ENCODE measurements at places on chromosomes 2 and 18.

DNA sequence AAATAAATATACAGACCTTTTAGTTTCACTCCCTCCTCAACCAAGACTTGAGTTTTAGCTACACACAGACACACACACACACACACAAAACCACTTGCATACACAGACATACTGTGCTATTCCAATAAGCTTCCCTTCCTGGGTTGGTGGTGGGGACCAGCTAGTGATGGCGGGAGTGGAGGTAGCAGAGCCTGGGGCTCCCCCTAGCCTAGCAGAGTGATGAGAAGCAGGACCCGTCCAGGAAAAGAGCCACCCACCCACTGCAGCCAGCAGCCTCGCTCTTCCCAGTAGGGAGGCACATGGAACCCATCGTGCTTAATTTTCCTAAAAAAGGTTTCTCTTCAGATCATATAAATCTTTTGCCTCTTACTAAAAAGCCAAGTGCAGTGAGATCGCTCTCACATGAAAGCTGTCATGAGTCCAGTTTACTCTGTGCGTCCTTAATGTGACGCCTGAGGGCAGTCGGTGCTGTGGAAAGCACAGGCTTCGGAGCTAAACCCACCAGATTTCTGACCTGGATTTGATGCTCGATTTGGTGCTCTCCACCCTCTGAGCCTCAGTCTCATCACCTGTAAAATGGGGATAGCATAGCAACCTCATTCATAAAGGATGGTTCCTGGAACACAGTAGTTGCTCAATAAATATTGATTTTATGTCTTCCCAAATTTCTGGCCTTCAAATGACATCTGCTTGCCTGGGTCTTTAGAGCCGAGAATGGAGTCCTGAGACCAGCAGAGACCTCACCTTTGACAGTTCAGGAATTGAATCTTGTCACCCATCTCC lies 60.1 kb upstream of the YWHAQ start:
- no peak for DNase-seq

GRCh38 chr2:176251928-176252327 lies 17.3 kb upstream of the MTX2 start:
- no peak for DNase-seq

DNA sequence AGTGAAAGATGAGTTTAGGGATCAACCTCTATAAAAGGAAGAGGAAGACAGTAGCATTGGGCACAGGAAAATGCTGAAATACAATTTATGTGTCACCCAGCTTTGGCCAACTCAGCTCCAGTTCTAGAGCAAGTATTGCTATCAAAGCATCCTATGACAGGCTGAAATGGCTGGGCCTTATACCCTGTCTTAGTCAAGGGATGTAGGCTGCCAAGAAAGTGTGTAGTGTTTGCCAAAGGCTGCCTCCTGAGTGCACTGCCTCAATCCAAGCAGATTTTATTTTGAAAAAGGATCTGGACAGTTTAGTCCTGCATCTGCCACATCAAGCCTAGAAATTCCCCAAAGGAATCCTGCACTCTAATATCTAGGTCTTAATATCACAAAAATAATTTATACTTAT lies 359.9 kb upstream of the ZC3H15 start:
- DNase-seq = no peak

DNA sequence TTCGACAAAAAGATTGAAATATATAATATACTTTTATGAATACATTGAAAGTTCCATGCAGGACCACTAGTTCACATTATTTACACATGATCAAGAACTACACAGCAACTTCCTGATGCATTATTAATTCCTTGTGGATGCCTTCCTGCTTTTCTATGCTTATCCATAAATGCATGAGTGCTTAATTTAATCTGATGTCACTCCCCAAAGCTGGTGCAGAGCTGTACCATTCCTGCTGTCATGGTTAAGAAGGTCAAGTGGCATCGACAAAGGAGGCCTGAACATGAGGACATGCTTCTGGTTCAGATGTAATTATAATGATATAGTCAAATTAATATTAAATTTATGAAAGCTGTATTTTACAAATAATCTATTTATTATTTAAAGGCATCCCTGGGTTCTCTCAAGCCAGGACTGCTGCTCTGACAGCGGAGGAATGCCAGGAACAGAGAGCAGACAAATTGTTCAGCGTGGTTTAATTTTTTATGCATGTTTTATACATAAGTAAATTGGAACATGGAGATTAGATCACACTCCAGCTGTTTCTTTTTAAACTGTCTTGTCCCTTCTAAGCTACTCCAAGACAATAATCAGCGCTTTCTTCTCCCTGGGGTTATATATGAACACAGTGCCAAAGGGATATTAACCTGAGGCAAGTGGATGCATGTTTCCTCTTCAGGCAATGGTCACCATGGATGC lies 307.3 kb upstream of the CNTNAP5 start:
- no peak for DNase-seq

DNA sequence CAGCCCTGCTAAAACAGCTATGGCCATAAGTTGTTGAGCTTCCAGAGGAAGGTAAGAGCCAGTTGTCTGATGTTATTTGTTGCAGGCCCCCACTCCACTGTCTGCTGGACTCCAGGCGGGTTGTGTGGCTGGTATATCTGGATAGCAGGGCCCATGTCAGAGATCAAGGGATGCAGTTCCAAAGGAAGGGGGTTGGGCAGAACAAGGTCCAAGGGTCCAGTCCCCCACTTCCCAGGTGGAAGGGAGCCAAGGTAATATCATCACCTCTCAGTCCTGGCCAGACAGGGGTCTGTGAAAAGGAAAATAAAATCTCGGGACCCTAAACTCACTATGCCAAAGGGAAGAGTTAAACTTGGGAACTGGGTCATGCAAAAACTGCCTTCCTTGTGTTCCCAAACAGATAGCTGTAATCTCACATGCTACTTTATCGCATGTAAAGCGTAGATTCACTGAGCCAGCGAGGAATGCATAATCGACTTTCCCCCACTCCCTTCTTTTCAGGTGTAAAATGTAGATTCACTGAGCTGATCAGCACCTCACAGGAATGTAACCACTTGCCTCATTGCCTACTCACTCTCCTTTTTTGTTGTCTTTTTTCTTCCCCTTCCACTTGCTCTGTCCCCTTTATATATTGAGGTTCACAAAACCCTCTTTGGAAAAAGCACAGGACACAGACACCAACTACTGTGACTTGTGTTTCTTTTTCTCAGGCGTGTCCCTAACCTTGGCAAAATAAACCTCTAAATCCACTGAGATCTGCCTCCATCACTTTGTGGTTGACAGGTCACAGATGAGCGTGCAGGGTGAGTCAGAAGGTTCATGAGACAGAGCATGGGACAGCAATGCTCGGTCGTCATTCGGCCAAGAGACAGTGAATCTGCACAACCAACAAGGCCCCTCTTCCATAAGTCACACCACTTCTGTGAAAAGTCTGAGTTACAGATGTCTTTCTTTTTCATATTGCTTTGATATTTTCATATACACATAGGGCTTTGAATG lies 255.3 kb upstream of the SIX2 start:
- no peak for DNase-seq

DNA sequence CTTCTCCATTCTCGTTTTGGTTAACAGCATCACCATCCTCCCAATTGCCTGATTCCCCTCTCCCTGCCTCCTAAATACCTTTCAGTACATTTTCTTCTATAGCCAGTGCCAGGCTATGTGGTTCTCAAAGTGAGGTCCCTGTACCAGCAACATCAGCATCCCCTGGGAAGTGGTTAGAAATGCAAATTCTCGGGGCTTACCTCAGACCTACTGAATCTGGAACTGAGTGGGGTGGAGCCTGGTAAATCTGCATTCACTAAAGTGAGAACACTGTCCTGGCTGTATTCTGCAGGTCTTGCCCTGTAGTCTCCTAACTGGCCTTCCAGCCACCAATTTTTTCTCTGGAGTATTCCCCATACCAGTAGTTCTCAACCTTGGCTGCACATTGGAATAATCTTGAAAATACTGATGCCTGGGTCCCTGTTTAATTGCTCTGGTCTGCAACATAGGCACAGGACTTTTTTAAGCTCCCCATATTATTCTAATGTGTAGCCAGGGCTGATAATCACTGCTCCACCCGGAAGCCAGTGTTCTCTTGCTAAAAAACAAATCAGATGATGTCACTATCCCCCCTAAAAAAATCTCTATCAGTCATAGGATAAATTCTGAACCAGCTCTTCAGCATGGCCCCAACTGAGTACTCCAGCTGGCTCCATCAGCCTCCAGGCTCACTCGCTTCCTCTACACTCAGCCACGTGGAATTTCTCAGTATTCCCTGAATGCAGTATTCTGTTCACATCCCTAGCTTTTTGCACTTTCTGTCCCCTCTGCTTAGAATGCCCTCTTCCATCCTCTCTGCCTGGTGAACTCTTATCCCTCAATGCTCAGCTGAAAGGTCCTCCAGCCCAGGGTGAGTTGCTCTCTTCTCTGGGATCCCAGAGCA lies 98.4 kb downstream of the CDK15 start:
- DNase-seq = no peak

- DNase-seq = no peak
Measured at GRCh38 chr2:231940795-231941194, 14.6 kb upstream of the NPPC start.

GRCh38 chr2:173751245-173751975 lies 213.8 kb downstream of the SP3 start:
- no peak for DNase-seq

GRCh38 chr2:155518094-155518493 lies 814.4 kb downstream of the NR4A2 start:
- DNase-seq = no peak

GRCh38 chr18:13011719-13012118 lies 20.6 kb downstream of the CEP192 start:
- DNase-seq = no peak

GRCh38 chr2:42794271-42795046 lies 2.1 kb upstream of the HAAO start:
- no peak for DNase-seq

DNA sequence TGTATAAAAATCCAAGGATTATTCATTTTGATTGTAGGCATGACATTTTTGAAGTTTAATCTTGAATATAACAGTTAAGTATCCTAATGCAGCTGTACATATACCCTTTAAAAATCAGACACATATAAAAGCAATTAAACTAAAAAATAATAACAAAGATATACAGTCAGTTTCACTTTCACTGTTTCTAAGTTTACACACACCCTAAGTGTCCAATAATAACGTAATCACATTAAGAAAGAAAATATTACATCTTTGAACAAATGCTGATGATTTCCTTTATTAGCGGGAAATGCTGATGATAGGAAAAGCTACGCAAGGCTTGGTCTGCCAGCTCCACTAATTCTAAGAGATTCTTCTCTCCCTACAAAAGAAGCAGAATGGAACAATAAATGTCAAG lies 38.8 kb downstream of the RTTN start:
- no peak for DNase-seq

- no peak for DNase-seq
Measured at GRCh38 chr2:35960596-35960995, 395.0 kb upstream of the CRIM1 start.

- no peak for DNase-seq
Measured at GRCh38 chr18:76592981-76593381, 97.9 kb upstream of the ZNF516 start.

GRCh38 chr2:64126601-64127000 lies 17.6 kb downstream of the PELI1 start:
- no peak for DNase-seq

DNA sequence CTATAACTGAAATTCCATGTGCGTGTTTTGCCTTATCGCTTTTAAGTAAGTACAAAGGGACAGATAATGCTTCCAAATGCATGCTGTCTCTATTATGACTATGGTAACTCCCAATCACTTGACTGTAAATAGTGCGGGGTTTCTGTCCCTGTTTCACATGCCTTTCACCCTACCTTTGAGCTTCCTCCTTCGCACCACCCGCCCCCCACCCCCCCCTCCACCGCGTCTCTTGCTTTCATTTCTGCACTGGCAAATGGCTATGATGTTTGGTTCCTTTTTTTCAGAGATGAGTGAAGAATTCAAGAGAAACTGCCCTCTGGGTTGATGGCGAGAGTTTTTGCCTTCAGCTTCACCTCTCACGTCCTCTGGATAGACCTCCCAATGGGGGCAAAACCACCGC lies 25.0 kb upstream of the SPP2 start:
- DNase-seq = no peak

DNA sequence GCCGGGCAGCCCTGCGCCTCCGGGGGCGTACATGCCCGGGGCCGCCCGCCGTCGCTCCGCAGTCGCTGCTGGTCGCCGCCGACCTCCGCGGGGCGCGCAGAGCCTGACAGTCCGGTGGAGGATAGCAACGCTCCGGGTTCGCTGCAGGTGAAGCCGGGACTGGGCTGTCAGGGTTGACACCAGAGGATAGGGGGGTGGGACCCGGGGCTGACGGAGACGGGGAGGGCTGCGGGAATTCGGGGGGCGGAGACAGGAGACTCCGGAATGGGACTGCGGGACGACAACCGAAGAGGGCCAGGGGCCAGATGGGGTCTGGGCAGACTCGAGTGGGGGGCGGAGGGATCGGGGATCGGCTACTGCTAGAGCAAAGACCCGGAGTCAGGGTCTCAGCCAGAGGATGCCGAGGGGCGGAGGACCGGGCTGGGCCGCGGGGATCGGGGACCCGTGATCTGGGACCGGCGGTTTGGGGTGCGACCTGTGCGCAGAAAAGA lies 403 bp downstream of the TMEM127 start:
- peak; percentile 33 for DNase-seq

DNA sequence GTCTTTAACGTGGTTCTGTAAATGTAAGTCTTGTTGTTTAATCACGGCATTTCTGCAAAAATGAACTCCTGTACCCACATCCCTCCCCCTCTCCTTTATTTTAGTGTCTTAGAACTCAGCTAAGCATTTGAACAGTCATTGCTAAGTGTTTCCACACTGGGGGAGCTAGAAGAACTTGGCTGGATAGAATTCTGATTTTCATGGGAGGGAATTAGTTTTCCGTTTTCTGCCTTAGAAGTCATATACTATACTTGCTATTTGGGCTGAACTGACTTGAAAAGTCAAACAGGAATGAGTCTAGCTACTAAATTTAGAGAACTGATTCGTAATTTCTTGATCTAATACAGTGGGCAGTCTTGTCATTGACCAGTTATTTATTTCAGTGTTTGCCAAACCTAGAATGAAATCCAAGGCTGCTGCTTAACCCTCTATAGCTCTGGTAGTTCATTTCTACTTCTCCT lies 61.1 kb downstream of the FMNL2 start:
- DNase-seq = no peak

- no peak for DNase-seq
Measured at GRCh38 chr18:76441668-76442412, 53.2 kb downstream of the ZNF516 start.

- no peak for DNase-seq
Measured at GRCh38 chr2:141058556-141058955, 1072.3 kb downstream of the LRP1B start.
